ENCODE measurements at places on chromosomes 1 and 21.

- DNase-seq = no peak
Observed at GRCh38 chr1:27290581-27290980, 31.4 kb upstream of the TMEM222 start.

DNA sequence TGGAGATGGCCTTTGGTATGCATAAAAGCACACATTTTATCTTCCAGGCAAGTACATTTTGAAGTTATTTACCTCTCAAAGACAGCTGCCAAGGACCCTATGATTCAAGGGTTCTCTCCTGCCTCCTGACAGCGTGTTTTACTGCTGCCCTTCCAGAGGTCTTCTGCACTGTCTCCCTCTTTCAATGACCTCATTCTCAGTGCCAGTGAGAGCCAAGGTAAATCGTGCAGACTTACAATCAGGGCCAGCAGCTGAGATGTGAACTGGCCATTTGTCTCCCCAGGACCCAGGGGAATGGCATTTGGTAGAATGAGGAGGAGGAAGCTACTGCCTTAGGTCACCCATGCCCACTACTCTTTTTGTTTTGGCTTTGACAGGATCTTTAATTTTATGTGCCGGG, 84.2 kb upstream of the FGGY start:
- DNase-seq = no peak

- DNase-seq = no peak
Observed at GRCh38 chr1:3590951-3591865, 20.1 kb downstream of the MEGF6 start.

- DNase-seq = no peak
Observed at GRCh38 chr1:209802780-209803152, 3.2 kb downstream of the IRF6 start.

GRCh38 chr1:91057784-91058183, 35.9 kb upstream of the ZNF644 start:
- no peak for DNase-seq

DNA sequence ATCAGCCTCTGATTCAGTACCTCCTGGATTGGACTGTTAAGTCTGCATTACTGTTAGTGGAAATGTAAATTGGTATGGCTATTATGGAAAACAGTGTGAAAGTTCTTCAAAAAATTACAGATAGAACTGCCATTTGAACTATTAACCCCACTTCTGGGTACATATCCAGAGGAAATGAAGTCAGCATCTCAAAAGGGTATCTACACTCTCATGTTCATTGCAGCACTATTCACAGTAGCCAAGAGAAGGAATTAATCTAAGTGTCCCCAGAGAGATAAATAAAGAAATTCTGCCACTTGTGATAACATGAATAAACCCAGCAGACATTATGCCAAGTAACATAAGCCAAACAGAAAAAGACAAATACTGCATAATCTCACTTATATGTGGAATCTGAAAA, 676.0 kb downstream of the PLA2G4A start:
- DNase-seq = no peak

GRCh38 chr1:36588972-36589371, 106.3 kb upstream of the CSF3R start:
- DNase-seq = no peak

DNA sequence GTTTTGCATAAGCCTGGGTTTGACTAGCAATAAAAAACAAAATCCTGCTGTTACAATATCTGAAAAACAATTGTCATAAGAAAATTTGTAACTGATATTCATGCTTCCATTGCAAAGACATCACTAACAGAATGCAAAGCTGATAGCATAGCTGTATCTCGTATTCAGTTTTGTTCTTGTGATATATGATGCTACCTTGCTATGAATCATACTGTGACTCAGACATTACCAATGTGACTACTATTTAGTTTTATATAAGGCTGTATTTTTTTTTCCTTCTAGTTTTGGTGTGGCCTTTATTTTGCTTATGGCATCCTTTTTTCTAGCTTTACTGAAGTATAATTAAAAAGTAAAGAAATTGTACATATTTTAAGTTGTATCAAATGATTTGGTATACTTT, 1381.8 kb downstream of the MRPL39 start:
- no peak for DNase-seq

- peak; percentile 53 for DNase-seq
Observed at GRCh38 chr1:154431586-154432373, 26.6 kb downstream of the IL6R start.

GRCh38 chr1:62516600-62516999, 79.8 kb downstream of the USP1 start:
- DNase-seq = no peak

DNA sequence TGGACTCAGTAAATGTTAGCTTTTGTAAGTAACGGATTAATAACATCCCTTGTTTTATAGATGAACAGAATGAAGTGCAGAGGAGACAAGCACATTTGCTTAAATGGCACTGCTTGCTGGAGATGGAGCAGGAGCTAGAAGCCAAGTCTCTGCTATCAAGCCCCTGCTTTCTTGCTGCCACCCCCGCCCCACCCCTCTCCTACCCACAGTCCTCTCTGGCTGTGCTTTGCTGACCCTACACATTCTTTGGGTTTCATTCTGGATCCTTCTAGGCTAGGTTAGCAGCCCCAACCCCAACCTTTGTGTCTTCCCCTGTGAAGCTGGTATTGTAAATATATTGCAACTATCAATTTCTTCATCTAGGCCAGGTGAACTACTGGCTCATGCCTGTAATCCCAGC, 77.5 kb upstream of the CAPZB start:
- no peak for DNase-seq

DNA sequence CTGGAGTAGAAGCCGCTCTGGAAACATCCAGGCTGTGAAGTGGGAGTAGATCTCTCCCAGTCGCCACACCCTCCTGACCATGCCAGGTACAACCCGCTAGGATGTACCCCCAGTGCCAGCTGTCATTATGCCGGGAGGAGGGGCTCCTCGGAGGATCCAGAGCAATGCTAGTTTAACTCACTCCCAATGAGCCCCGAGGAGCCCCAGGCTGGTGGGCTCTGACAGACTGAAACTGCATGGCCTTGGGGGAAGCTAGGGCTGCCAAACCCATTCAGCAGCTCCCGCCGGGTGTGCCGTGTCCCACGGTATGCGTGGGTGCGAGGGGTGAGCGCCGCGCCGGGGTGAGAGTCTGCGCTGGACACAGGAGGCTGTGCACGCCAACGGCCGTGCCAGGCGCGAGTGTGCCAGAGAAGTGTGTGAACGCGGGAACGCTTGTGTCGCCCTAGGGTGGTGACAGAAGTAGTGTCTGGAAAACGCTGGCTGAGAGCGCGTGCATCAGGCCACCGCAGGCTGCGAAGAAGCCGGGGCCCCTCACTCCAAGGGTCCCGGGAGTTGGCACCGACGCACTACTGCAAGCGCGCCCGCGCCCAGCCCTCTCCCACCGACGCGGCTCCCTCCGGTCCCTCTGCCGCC, 177.1 kb upstream of the EDN2 start:
- no peak for DNase-seq

DNA sequence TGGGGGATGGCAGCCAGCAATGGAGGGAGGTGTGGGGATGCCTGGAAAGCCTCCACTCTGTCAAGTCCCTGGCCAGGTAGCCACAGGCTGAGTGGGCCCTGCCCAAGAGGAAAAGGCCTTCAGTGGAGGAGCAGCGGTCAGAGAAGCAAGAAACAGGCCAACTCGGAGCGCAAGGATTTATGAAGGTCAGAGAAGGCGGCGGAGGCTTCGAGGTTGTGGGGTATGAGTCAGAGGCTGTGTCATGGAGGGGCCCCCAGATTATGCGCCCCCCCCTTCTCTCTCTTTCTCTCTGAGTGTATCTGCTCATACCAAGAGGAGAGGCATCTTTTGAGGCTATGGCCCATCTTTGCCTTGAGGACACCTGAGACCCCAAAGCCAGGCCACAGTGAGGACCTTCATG, 99.5 kb downstream of the CASZ1 start:
- DNase-seq = no peak

DNA sequence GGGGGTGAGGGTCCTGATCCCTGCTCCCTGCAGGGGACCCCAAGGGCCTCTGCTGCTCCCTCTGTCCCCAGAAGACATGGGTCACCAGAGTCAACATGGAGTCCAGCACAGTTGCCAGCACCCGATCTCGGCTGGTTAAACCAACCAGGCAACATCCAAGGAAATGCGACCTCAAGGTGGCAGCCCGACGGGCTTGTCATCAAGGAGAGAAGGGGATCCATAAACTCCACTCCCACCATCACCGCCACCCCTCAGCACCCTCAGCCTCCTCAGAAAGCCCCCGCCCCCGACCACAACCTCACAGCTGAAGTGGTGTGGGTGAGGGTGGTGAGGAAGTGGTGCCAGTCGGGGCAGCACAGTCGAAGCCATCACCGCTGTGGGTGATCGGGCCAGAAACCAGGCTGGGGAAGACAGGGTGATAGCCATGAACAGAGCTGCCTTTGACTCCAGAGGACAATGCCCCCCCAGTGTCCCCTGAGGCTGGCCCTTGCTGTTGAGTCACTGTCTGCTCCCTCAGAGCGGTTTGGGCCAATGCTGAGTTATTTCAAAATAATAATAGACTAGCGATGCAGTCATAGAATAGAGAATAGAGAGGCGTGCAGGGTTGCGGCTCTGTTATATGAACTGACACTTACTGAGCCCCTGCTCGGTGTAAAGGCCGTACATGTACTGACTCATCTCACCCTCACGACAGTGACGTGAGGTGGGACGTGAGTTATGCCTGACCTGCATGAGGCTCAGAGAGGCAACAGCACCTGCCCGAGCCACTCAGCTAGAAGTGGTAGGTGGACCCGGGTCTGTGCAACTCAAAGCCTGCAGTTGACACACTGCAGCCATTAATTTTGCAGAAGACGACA, 88.7 kb upstream of the IFFO2 start:
- DNase-seq = no peak

GRCh38 chr1:15459771-15460707, 3.5 kb downstream of the CELA2A start:
- DNase-seq = no peak

GRCh38 chr1:182823220-182823619, 15.9 kb upstream of the DHX9 start:
- no peak for DNase-seq

- DNase-seq = peak; percentile 59
Observed at GRCh38 chr1:45686015-45686287, 382 bp downstream of the GPBP1L1 start.

DNA sequence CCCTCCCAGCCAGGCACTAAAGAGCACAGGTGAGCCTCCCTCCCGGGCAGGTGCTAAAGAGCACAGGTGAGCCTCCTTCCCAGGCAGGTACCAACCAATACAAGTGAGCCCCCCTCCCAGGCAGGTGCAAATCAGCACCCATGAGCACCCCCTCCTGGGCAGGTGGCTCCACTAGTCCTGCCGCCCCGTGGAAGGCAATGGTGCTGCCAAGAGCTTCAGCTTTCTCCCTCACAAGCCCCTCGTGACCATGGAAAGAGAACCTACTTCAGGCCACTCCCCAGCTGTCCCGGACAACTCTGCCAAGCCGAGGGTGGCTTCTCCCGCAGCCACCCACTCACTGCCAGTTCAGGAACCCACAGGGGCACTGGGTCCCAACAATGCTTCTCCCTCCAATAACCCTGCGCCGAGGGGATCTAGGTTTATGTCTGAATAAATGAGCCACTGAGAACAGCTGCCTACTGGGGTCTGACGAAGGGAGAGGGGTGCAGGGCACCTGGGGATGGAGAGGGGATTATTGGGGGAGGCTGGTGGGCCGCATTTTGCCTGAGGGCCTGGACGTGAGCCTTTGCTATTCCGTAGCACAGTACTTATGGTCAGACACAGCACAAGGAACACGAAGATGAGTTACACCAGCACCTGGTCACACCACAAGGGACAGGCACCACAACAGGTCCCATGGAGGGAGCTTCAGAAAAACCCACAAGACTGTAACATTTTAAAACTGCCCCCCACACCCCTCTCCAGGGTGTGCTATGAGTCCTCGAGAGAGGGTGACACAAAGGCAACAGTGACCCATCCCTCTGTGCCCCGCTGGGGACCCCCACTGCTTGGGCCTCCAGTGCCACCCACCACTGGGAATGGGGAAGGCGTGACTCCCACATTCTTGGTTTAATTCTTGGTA, 46.3 kb downstream of the PRDM15 start:
- DNase-seq = no peak

DNA sequence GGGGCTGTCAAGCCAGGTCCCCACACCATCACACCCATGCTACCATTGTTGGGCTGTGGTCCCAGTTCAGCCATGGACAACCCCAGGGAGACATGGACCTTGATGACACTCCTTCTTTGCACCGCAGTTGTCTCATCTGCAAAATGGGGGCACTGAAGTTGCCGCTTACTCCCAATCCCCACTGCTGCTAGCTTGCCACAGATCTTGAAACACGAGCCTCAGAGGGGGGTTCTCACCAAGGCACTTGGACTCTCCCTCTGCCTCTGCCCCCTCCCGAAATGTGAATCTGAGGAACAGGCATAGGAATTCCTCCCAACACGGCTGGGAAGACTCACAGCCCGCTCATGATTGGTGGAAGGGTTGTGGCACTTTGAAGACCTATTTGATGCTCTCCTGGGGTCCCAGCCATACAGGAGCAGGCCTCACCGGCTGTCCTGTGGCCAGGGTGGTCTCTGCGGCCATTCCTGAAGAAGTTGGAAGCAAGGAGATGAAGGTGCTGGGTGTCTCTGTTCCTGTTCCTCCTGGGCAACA, 31.1 kb downstream of the RUNX3 start:
- no peak for DNase-seq

- no peak for DNase-seq
Observed at GRCh38 chr1:171935664-171936063, 94.4 kb downstream of the DNM3 start.

- peak; percentile 13 for DNase-seq
Observed at GRCh38 chr21:38273745-38274542, 17.2 kb downstream of the KCNJ15 start.
